HT-29 (cell line): ENCODE measurements at places on chromosomes 2 and 18.
A peak's percentile ranks its signal among the peaks of the same experiment; 100 is the strongest.

DNA sequence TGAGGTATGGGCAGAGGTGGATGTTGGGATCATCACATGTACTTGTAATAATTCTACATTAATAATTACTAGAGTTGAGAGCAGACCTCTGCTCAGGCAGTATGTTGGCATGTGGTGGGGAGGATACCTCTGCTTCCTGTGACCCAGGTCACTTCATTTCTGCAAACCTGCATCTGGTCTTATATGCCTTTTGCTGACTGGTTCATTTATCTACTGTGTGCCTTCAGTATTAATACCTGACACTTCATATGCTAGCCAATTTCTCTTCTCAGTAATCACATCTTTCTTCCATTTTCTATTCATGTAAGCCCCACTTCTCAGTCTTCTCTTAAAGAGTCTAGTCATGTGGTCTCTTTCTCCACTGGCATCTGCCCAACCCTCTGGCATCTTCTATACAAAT, 41.1 kb upstream of the DLX2 start:
- no peak for DNase-seq

- DNase-seq: peak; percentile 55
These were observed 129.8 kb upstream of the FSIP2 start for GRCh38 chr2:185608799-185609198.

DNA sequence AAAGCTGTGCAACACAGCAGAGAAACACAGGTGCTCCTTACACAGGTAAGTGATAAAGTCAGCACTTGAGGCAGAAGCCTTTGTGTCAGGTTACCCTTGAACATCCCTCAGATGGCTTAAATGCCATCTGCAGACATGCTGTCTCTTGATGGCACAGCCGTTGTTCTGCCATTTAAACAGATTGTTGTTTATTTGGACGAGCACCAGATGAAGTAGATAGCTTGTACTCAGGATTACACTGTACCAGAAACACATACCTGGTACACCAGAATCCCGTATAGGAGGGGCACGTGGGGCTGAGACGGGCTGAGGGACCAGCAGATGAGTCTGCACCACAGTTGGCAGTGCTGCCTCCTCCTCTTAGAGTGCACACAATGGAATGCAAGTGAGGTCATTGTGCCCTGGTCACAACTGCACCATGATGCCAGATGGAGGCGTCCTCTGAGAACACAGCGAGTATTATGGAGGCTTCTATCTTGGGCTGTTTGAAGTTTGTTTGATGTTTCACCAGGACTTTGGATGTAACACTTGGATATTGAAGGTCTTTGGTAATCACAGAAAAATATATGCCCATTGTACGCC, 143.0 kb downstream of the TANC1 start:
- no peak for DNase-seq

DNA sequence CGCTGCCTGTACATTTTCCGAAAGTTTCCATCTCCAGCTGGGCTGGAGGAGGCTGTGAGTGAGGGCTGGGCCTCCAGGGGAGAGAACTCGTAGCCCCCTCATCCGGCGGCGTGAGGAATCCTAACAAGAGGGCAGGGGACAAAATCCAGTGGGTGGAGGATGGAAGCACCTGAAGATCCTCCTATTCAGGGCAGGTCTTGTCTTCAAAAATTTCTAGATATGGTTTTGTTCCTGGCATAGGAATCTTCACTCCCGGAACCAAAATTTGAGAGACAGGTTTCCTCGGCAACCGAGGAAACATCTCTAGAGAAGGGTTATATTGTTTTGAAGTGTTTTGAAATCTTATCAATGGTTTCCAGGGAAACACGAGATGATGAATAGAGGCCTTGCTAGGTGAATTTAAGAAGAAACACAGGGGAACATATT, 136.7 kb downstream of the SH3BP4 start:
- DNase-seq: peak; percentile 20

DNA sequence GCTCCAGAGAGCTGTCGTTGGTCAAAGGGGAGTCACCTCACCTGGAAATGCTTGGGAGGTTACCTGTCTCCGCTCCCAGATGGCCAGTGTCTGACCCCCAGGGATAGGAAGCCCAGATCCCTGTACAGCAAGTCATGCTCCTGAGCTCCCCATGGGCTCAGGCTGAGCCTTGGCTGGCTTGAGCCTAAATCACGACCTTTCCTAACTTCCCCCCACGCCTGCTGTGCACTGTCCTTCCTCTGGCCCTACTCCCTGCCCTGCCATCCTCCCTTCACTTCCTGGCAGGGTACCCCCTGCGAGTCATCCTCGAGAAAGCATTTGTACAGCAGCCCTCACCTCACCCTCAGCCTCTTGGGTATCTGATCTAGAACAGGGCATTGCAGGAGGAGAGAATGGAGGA, 9.2 kb upstream of the HDAC4 start:
- DNase-seq: no peak

DNA sequence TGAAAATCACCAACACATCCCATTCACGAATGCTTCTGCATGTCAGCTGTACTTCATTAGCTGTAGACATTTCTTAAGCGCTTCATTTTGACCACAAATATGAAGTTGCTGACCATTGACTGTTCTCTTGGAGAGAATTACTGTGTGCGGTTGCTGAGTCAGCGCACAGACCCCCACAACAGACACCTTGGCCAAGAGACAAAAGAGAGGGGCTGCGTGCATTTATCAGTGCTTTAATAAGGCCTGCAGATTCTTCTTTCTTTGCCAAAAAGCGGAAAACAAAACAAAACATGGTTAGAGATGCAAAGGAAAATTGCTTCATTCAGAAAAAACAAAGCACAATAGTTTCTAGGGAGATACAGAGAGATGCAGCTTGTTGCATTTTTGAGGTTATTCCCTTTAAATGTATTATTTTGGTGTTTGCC, 174.7 kb downstream of the ACKR3 start:
- DNase-seq: no peak

DNA sequence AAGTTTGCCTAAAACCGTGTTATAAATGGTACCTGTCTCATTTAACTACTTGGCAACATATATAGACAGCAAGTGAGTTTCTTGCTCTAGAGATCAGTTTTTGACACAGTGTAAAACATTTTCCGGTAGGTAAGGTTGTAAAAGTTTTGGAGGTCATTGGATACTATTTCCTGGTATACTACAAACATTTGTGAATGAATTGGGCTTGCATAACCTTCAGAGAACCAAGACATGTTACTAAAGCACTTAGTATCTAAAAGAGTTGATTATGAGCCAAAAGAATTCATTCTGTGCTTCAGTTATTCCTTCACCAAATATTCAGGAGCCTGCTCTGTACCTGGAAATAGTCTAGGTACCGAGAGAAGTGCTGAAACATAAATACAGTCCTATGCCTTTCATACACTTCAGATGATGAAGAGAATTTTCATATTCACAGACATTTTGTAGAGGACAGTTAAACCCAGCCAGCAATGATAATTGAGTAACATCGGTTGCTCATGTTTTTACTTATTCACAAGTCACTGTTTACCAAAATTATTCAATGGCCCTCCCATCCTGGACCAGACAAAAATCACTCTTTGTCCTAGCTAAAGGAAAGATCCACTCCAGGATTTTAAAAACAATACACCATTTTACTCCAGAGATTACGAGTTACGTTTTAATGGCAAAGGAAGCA, 319.4 kb upstream of the RBMS1 start:
- DNase-seq: no peak

DNA sequence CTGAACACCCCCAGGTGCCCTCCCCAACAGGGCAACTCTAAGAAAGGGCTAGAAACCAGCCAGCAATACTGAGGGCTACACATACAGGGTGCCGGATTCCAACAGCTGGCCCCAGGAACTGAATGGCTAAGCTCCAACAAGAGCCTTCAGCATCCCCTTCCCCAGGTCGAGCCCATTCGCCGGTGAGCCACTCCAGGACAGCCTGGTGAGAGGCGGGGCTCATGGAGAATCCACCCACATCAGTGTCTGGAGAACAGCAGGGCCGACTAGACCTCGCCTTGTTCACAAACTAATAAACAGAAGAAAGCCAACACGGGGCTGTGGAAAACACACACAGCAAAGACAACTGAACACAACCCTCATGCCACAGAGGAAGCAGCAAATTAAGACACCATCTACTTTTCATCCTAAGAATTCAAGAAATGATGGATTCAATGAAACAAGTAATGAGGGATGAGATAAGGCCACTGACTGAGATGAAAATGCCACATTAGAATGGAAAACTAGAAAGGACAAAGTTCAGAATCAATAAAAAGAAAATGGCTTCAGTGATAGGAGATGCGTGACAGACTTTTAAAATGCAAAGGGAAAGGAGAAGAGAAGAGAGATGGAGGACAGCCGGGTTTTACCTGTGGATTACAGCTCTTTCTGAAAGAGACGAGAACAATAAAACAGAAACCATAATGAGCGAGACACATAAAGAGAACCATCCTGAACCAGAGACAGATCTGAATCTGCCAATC, 8.2 kb downstream of the PER2 start:
- no peak for DNase-seq

DNA sequence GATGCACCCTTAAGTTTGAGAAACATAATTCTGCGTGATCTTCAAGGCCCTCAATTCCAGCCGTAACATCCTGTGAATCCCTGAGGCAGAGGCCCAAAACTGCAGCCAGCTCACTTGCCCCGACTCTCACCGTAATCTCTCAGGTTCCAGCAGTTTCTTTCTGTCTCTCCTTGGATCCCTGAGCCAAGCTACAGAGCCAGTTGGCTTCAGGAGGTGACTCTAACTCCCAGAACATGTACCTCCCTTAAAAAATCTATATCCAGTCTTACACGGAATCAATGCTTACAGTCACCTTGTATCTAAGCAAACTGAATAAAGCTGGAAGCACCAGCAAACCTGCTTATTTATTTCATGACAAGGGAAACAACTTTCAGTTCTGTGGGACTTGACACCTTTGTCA, 300.4 kb downstream of the SETBP1 start:
- no peak for DNase-seq

- no peak for DNase-seq
These were observed 21.9 kb downstream of the ELMOD3 start for GRCh38 chr2:85376291-85377065.

GRCh38 chr18:34697233-34697632, 12.9 kb upstream of the DTNA start:
- no peak for DNase-seq
